ENCODE measurements at places on chromosomes 12 and 14.

GRCh38 chr12:131120831-131121271 is 167.1 kb downstream of the ADGRD1 start:
- DNase-seq, result no peak

- DNase-seq, result no peak
These were observed 129.7 kb upstream of the PLEKHG7 start for GRCh38 chr12:92573104-92573503.

- DNase-seq, result no peak
These were observed 3.0 kb upstream of the CMKLR1 start for GRCh38 chr12:108341854-108342847.

DNA sequence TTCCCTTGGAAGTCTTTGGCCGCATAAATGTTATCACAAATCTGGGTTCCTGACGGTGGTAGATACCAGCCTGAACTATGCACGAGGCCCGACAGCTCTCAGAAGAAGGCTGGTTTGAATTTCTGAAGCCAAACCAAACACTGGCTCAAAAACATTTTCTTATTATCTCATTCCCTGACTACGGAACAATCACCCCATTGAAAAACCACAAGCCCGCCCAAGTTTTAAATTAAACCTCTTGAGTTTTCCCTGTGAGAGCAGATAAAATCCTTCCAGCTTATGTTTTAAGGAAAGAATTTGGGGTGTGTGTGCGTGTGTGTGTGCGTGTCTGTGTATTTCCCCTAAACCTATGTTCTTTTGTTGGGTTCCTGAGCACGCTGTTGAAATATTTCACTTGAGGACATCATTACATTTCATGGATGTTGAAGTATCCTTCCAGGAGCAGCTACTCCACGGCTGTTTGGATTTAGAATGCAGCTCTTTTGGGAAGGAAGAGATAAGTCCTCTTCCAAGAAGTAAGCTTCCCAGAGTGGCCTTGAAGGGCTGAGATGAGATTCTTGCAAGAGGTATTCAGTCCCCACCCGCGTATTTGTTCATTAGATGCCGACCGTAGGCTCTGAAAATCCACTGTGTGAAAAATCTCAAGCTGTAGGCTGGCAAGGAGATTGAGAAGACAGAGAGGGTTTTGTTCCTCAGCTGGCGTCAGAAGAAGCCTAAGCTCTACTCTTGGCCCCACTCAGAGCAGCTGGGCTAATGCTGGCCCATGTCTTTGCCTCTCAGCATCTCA is 131.0 kb upstream of the NCOR2 start:
- DNase-seq, result no peak

DNA sequence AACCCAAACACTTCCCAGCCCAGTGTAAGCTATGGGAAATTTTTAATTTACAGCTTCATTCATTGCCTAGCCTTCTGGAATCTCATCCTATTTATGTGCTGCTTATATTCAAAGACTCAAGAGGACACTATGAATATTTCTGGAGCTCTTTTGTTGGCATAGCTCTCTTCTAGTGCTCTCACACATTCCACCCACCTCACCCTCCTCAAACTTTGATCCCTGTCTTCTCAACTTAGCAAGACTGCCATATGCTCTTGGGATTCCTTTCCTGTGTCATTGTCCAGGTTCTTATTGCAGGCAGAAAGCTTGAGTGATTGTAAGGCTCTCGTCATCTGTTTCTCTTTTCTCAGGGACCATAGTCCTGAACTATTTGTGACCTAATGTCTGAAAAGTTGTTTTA is 18.0 kb upstream of the NKX2-1 start:
- no peak for DNase-seq

- DNase-seq, result no peak
These were observed 9.1 kb upstream of the RASSF8 start for GRCh38 chr12:25949343-25949742.

GRCh38 chr14:88130057-88130432 is 125.1 kb downstream of the GPR65 start:
- no peak for DNase-seq

DNA sequence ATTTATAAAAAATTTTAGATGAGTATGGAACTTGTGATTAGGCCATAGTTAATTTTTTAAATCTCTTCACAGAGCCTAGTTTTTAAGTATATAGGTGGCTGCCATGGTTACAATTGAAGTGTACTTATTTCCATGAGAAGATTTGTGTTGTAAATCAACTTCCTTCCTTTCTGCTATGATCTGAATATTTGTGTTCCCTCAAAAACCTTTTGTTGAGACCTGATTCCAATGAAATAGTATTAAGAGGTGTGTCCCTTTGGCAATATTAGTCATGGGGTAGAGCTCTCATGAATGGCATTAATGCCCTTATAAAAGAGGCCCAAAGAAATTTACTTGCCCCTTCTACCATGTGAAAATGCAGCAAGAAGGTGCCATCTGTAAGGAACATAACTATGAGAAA is 28.8 kb downstream of the ETNK1 start:
- DNase-seq, result no peak

- no peak for DNase-seq
These were observed 48.0 kb downstream of the TGFB3 start for GRCh38 chr14:75933712-75934296.

GRCh38 chr12:128449146-128449894 is 182.3 kb downstream of the TMEM132C start:
- no peak for DNase-seq

DNA sequence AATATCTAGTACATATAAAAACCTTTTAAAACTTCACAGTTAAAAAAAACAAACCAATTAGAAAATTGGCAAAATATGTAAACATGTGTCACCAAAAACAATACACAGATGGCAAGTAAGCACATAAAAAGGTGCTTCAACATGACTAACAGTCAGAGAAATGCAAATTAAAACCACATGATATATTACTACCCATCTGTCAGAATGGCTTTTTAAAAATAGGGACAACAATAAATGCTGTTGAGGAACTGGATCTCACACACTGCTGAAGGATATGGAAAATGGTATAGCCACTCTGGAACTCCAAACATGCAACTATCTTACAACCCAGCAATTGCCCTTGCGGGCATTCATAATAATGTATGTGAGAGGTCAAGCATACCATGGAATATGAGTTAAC is 1153.6 kb downstream of the FLRT2 start:
- DNase-seq, result no peak

DNA sequence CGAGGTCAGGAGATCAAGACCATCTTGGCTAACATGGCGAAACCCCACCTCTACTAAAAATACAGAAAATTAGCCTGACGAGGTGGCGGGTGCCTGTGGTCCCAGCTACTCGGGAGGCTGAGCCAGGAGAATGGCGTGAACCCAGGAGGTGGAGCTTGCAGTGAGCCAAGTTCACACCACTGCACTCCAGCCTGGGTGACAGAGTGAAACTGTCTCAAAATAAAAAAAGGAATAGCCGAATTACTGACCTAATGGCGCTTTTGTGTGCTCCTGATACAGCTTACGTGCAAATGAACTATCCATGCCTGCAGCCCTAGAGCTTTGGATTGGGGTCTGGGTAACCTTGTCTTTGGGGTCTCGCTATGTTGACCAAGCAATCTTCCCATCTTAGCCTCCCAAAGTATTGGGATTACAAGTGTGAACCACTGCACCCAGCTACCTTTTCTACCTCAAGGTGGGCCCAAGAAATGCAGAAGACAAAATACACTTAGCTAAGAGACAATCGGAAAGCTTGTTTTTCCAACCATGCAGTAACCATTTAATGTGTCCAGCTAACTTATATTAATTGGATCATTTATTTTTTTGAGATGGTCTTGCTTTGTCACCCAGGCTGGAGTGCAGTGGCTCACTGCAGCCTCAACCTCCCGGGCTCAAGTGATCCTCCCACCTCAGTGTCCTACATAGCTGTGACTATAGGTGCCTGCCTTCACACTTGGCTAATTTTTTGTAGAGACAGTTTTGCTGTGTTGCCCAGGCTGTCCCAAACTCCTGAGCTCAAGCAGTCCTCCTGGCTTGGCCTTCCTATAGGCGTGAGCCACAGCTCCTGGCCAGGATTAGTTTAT is 5.5 kb downstream of the PABPN1 start:
- DNase-seq, result no peak

DNA sequence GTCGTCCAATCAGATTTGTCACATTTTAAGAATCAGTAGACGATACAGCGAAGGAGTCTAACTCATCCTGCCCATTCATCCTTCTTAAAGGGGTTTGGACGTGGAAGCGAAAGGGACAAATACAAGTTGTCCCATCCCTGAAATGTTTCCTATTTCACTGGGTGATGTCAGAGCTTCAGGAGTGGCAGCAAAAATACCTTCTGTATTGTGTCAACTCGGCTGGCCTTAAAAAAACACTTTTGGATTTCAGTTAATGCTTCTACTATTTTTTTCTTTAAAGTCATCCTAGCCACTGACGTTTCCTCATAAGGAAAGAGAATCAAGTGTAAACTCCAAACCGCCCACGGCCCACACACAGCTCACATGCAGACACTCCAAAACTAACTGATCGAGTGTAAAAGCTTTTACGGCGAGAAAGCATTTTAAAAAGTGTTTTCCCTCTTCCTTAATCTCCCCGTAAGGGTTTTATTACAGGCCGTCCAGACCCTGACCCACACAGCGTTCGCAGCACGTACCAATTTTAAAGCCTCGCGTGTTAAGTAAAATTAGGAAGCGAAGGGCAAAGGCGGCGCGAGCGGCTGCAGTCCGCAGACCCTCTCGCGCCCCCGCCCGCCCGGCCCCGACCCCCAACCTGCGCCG is 593 bp downstream of the CFL2 start:
- DNase-seq, result no peak

GRCh38 chr12:45284096-45284901 is 68.4 kb downstream of the ANO6 start:
- no peak for DNase-seq

GRCh38 chr12:46410495-46410894 is 37.9 kb upstream of the SLC38A2 start:
- DNase-seq, result no peak

GRCh38 chr12:51020448-51021182 is 5.6 kb downstream of the SLC11A2 start:
- DNase-seq, result no peak

DNA sequence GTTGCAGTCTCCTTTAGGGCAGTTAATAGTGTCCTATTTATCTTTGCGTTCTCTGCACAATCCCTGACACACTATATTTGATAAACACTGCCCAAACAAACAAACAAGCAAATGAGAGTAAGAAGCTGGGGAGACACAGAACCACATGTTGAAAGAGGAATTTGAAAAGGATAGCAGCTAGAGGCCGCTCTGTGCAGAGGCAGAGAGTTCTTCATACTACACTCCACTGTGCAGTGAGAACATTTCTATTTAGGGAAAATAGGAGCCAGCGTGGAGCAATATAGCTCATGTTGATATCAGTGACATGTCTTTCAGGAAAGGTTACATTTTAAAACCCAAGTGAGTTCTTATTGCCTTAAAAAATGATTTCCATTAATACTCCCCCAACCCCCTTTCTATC is 140.3 kb upstream of the SEL1L start:
- DNase-seq, result no peak

DNA sequence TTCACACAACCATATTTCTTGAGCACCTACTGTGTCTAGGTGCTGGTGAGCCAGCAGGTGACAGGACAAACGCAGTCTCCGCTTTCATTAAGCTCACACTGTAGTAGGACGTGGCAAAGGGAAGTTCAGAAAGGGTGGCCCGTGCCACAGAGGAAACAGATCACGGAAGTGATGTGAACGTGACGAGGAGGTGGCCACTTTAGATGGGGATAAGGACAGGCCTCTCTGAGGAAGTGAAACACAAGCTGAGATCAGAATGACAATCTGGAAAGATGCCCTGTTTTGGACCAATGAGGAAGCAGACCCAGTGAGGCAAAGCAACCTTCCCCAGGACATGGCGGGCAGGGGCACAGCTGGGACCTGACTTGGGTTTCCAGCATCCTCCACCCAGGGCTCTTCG is 127.4 kb upstream of the PRMT8 start:
- no peak for DNase-seq

DNA sequence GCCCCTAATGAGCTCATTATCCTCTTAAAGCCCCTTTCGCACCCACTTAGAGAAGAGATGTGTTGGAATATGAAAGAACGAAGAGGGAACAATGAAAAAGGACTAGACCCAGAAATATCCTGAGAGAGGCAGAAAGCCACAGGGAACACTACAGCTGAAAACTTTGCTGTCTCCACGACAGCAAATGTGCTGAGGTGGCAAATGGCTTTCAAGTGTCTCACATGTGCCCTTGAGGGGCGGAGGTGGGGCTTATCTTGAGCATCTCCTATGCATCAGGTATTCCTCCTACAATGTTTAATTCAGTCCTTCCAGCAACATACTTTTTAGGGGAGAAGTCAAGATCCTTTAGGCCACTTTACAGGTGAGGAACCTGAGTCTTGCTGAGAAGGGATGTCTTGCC is 62.9 kb downstream of the WSCD2 start:
- DNase-seq, result no peak

DNA sequence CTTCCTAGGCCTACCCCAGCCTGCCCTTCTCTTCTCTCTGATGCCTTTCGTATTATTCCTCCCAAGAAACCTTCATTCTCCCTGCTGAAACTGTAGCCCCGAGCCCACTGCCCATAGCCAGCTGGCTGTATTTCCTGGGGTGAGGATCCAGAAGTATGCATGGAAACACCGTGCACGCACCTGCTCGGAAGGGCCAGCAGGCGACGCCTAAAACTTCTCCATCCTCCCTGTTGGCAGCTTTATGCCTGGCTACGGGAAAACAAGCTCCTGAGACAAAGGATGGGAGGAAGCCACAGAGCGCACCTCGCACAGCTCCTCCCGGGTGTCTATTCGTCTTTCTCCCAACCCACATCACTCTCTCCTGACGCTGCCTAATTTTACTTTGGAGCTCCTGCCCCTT is 69.0 kb upstream of the CAPRIN2 start:
- no peak for DNase-seq

- DNase-seq, result no peak
These were observed 27.1 kb upstream of the ATXN2 start for GRCh38 chr12:111626230-111626629.

DNA sequence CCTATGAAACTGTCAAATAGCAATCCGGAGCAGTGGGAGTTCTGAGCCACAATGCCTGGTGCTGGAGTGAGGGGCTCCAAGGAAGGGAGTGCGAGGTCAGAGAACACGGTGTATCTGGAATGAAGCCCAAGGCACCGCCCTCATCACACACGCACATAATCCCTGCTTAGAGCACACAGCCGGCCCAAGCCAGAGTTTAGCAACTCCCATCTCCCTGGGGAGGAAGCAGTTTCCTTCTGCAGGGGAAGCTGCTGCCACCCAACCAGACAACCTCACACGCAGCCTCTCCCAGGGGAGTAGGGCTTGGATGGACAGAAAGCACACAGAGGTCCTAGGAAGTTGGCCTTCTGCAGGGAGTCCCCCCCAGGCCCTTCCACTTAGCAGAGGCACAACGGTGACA is 31.3 kb downstream of the ACTN1 start:
- no peak for DNase-seq

GRCh38 chr14:94977016-94977415 is 180.3 kb downstream of the DICER1 start:
- no peak for DNase-seq

Measured in stimulated activated CD8-positive, alpha-beta memory T cell treated with anti-CD3 and anti-CD28 coated beads, Interleukin-15, amount 100 ng/mL, for 24 hours (primary cell).